ENCODE measurements at places on chromosomes 5 and 9.

GRCh38 chr5:168291342-168291963 lies at the start of gene WWC1:
TSS of gene WWC1 (plus strand) at chr5:168291645. CDS start at chr5:168292153, 508 bp downstream.
- DNase-seq: peak; percentile 82

- DNase-seq: no peak
Observed at GRCh38 chr9:35397216-35397698, 92.7 kb upstream of the RUSC2 start.

- no peak for DNase-seq
Observed at GRCh38 chr9:84519413-84519812, 150.1 kb upstream of the NTRK2 start.

GRCh38 chr5:59598547-59598874 lies 295.0 kb downstream of the PDE4D start:
- DNase-seq: no peak

DNA sequence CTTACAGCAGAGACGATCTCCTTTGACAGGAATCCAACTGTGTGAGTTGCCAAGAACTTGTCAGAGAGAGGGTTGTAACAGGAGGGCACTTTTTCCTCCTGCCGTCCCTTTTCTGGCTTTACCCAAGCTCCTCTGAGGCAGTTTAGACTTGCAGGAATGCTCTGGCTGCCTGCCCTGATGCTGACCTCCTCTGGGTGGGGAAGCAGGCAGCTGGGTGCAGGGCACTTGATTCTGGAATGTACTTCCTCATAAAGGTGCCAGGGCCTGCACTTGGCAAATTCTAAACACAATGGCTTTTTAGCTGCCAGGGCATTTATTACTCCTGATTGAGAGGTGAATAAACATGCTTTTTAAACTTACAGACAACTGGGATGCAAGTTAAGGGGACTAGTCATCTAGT lies 190.4 kb downstream of the EPB41L4A start:
- peak; percentile 95 for DNase-seq

GRCh38 chr9:130668196-130668595 lies 3.8 kb downstream of the PRDM12 start:
- no peak for DNase-seq

DNA sequence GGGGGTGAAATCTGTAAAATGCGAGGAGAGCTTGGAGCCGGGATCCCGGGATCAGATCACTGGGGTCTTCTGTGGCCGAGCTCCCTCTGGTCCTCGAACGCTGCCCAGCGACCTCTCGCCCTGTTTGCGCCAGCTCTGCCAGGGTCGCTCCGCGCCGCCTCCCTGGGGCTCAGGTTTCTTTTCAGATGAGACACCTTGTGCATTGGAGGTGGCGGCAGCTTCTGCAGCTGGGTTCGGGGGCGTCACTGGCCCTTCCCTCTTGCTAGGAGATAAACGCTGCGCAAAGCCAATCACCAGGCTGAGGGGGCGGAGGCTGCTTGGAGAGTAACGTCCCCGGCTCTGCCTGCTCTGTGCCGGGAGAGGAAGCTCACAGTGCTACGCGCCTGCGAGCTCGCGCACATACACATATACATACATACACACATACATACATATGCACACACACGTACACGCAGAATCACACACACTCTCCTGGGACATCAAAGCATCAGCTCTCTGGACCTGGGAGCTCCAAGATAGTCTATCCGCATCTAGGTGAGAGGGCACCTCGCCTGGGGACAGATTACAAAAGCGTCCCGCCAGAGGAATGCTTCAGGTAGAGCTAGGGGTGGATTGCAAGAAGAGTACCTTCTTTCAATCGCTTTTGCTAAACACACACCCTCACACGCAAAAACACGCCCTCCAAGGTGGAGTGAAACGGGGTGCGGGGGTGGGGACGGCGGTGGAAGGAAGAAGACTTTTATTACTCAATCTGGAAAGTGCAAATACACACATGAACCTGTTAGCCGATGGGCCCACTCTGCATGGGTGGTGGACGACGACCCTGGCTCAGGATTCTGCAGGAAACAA lies at the start of gene ST8SIA4:
ST8SIA4 (minus strand) TSS at position 244 of the 849 bp plus-strand sequence. CDS start 327 bp downstream, outside the sequence.
- DNase-seq: peak; percentile 53

DNA sequence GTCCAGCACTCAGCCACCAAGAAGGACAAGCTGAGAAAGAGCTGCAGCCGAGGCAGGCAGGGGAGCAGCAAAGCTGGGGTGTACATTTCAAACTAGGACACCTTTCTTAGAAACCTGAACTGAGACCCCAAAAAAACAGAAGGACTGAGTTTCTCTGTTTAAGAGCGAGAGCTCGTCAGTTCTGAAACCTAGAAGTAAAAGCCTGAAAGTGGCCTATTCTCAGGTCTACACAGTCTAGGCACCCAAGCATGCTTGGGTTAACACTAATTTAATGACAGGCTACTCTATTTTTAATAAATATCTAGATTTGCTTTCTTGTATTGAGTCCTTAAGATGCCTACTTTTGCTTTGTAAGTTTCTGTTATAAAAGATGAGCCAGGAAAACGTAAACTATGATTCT lies 49.0 kb upstream of the TLE4 start:
- DNase-seq: no peak

DNA sequence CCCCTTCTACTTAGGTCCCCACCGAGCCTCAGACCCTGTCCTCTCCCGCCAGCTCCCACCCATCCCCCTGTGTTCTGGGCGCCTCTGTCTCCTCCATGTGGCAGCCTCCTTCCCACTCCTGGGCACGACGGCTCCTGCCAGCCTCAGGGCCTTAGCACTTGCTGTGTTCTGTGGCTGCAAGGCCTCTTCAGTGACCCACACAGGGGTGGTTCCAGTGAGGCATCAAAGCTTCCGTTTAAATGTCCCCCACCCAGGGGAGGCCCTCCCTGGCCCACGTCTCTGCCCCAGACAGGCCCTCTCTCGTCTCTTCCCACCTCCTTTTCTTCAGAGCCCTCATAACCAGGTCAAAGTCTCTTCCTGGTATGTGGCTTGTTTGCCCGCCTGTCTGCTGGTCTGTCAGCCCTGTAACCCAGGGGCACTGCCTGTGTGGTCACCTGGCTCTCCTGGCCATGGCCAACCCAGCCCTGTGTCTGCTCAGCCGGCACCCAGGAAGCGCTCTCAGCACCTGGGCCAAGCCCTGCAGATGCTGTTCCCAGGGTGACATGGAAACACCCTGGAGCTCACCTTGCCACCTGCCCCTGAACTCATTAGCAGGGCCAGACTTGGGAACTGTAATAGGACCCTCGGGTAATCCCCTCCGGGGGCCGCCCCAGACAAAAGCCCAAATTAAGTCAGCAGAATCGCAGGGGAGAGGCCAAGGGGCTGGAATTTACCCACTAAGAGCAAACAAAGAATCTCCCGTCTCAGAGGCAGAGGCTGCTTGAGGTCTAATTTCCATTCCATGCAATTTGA lies 33.7 kb downstream of the LHX3 start:
- no peak for DNase-seq

DNA sequence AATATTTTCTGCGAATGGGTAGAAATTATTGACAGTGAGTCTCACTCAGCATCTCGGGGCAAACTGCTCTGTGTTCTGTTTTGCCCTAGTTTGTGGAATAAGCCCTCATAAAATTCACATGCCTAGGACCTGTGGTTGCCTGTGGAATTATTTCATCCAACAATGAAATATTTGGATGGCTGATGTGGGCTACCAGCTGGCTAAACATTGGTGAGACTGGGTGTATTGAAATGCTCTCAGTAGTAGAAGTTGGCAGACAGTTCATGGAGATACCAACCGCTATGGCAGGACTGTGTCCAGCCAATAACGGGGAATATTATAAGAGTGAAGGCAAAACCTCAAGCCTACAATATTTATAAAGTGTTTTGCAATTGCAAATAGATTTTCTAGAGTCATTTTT lies 344.1 kb upstream of the RPS23 start:
- DNase-seq: no peak

- DNase-seq: peak; percentile 20
Observed at GRCh38 chr5:76402251-76402885, 717 bp upstream of the IQGAP2 start.

DNA sequence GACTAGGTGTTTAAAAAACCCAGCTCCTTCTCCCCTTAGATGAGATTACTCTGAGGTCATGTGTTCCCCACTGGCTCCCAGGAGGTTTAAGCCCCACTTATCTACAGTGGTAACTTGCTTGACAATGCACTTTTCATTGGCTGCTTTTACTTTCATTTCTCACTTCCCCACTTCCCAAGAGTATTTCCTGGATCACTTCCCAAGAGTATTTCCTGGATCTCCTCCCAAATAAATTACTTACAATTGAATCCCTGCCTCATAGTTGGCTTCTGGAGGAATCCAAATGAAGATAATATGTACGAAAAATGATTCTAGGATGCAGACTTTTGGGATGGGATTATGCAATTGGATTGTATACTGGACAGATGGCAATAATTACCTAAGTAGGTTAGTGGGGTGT lies 47.1 kb upstream of the CHSY3 start:
- DNase-seq: no peak

GRCh38 chr9:91186632-91187108 lies 175.0 kb downstream of the AUH start:
- peak; percentile 68 for DNase-seq

GRCh38 chr5:81604193-81604592 lies 146.7 kb downstream of the SSBP2 start:
- no peak for DNase-seq

DNA sequence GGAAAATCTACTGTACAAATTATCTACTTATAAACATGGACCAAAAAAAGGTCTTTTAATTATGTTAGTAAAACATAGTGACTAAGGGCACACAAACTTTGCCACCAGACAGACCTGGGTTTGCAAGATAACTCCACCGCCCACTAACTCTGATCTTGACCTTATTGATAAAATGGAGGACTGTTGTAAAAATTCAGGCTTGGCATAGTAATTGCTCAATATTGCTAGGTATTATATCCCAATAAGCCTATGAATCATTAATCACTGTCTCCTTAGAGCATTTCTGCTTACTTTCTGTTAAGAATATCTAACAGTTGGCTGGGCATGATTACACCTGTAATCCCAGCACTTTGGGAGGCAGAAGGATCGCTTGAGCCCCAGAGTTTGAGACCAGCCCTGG lies 3.8 kb downstream of the C9orf40 start:
- no peak for DNase-seq

GRCh38 chr9:89518466-89519365 lies 20.8 kb upstream of the SEMA4D start:
- DNase-seq: no peak

DNA sequence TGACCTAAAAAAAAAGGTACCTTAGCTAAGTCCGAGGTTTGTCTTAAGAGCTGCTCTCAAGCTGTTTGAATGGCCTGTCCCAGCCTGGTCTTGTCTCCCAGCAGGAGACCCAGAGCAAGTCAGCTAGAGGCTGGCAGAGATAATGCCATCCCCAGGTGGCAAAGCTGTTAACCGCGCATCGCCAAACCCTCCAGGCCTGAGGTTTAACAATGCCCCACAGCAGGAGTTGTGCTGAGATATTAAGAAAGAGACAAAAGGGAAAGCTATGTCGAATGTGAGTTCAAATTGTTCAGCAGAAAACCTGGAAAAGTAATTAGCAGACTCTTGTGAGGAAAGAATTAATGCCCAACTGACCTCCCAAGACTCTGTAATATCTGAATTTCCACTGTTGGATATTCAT lies 187.1 kb downstream of the FSTL4 start:
- no peak for DNase-seq

- DNase-seq: no peak
Observed at GRCh38 chr9:114286146-114286679, 36.7 kb upstream of the ORM1 start.

DNA sequence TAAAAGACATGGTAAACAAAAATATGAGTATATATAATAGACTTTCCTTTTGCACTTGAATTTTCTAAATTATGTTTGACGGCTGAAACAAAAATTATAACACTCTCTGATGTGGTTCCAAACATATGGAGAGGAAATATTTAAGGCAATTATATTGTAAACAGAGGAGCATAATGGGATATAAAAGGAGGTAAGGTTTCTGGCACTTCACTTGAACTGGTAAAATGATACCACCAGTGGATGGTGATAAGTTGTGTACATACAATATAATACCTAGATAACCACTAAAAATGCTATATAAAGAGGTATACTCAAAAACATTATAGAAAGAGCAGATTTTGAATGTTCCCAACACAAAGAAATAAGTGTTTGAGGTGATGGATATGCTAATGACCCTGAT lies 192.9 kb upstream of the RAD23B start:
- no peak for DNase-seq

DNA sequence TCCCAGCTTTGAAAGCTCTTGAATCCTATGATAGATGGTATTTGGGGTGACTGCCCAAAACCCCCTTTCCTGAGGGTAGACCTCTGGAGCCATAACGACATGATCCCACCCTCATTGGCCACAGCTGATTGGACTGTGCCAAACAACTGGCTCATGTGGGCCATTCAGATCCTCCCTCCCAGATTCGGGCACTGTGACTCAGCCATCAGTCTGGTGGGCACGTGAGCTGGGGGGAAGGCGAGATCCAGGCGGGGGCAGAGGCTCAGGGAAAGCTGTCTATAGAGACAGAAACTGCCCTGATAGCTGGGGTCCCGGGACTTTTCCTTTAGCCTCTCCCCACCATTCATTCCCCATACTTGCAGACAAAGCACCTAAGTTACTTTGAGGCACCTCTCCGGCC lies 15.1 kb upstream of the NCS1 start:
- no peak for DNase-seq

- no peak for DNase-seq
Observed at GRCh38 chr5:136047858-136048257, 19.1 kb downstream of the TGFBI start.

Measured in RWPE1 (cell line).